ENCODE measurements at places on chromosomes 2 and 18.

DNA sequence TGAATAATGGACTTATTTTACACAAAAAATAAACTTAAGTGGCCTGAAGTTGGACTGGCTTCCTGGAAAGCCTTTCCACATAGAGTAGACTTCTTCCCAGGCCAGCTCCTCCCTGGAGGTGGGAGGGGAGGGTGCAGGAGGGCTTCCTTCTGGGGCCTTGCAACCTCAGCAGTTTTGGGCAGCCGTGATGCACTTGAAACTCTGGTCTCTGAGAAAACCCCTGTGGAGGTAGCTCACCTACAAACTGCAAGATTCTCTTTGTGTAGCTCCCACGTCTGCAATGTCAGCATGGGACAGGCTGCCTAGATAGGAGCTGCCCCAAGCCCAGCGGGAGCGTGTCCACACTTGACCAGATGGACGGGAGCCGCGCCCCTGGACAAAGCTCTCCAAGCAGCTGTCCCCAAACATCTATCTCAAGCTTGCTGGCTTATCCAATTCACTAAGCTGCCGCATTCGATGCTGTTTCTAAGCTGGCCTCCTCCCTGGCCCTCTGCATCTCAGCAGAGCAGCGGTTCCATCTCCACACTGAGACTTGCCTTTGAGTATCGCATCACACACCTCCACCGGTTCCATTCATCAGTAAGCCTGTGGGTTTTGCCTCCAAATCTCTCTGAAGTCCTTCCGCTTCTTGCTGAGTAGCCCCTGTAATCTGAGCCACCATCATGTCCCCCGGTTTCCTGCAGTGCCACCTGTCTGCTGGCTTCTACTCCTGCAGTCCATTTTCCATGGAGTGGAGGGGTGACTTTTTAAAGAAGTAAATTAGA lies 1.6 kb upstream of the LPIN1 start:
- DNase-seq = no peak
- H3K4me3 ChIP-seq = no peak overlapping the region
- peaks cover 4% of the 10 kb centered on the region for H3K4me1 ChIP-seq
- no peaks in the 10 kb centered on the region for H3K27me3 ChIP-seq

GRCh38 chr18:78900938-78901909 lies 78.4 kb upstream of the SALL3 start:
- no peak for DNase-seq
- H3K36me3 ChIP-seq = no peaks in the 10 kb centered on the region
- no peak overlapping the region for H3K4me3 ChIP-seq

GRCh38 chr2:45776160-45776955 lies 124.9 kb downstream of the PRKCE start:
- H3K36me3 ChIP-seq = no peaks in the 10 kb centered on the region
- H3K4me3 ChIP-seq = no peak overlapping the region
- H3K27me3 ChIP-seq = no peaks in the 10 kb centered on the region
- H3K4me1 ChIP-seq = no peaks in the 10 kb centered on the region

DNA sequence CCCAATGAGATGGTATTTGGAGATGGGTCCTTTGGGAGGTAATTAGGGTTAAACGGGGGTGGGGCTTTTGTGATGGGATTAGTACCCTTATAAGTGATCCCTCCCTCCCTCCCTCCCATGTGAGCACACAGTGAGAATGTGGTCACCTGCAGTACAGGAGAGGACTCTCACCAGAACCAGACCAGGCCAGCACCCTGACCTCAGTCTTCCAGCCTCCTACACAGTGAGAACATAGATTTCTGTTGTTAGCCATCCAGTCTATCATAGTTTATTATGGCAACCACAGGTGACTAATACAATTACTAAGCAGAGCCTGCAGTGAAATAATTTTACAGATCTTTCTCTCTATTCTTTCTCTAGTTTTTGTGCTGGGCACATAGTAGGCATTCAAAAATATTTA lies 137.7 kb upstream of the PKDCC start:
- DNase-seq = no peak
- H3K36me3 ChIP-seq = no peaks in the 10 kb centered on the region
- H3K4me3 ChIP-seq = no peak overlapping the region
- H3K27ac ChIP-seq = no peak overlapping the region
- no peaks in the 10 kb centered on the region for H3K27me3 ChIP-seq

- no peaks in the 10 kb centered on the region for H3K27me3 ChIP-seq
- H3K4me1 ChIP-seq = no peaks in the 10 kb centered on the region
- H3K4me3 ChIP-seq = no peak overlapping the region
- H3K27ac ChIP-seq = no peak overlapping the region
- no peaks in the 10 kb centered on the region for H3K36me3 ChIP-seq
These were observed 132.7 kb upstream of the HS6ST1 start for GRCh38 chr2:128451084-128452023.

GRCh38 chr2:10810202-10811161 lies 2.1 kb downstream of the PDIA6 start:
- H3K27ac ChIP-seq = no peak overlapping the region
- H3K4me1 ChIP-seq = no peaks in the 10 kb centered on the region
- DNase-seq = no peak
- no peaks in the 10 kb centered on the region for H3K27me3 ChIP-seq

DNA sequence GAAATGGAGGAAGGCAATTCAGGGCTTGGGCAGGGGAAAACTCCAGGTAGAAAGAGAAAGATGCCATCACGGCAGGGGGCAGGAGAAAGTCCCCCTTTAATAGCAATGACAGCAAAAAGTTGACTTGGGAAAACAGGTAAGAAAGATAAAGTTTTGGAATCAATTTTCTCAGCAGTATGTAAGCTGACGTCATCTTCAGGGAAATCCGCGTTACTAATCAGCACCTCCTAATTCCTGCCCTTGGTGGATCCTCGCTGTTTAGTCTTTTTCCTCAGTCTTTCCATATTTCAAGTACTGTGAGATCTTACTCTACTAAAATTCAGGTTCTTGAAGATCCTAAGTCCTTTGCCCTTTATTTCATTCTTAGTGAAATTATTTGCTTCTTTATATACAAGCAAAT lies 233.0 kb downstream of the MREG start:
- H3K4me3 ChIP-seq = no peak overlapping the region
- peak overlapping the region; percentile 52 for H3K27ac ChIP-seq
- no peaks in the 10 kb centered on the region for H3K27me3 ChIP-seq
- no peaks in the 10 kb centered on the region for H3K4me1 ChIP-seq
- no peak for DNase-seq

- H3K27ac ChIP-seq = no peak overlapping the region
- peaks cover 5% of the 10 kb centered on the region for H3K4me1 ChIP-seq
- H3K4me3 ChIP-seq = no peak overlapping the region
- no peaks in the 10 kb centered on the region for H3K27me3 ChIP-seq
- no peak for DNase-seq
These were observed 232.6 kb downstream of the LDLRAD4 start for GRCh38 chr18:13451213-13451540.

- no peak overlapping the region for H3K4me3 ChIP-seq
- H3K27me3 ChIP-seq = no peaks in the 10 kb centered on the region
- no peaks in the 10 kb centered on the region for H3K36me3 ChIP-seq
- DNase-seq = no peak
- H3K4me1 ChIP-seq = no peaks in the 10 kb centered on the region
These were observed 48.2 kb downstream of the CXCR4 start for GRCh38 chr2:136069773-136070172.

DNA sequence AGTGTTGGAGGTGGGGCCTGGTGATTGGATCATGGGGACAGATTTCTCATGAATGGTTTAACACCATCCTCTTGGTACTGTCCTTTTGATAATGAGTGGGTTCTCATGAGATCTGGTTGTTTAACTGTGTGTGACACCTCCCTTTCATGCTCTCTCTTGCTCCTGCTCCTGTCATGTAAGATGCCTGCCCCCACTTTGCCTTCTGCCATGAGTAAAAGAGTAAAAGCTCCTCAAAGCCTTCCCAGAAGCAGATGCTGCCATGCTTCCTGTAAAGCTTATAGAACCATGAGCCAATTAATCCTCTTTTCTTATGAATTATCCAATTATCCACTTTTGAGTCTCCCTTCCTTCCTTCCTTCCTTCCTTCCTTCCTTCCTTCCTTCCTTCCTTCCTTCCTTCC lies 317.7 kb downstream of the RDH14 start:
- no peaks in the 10 kb centered on the region for H3K27me3 ChIP-seq
- no peak overlapping the region for H3K4me3 ChIP-seq
- H3K4me1 ChIP-seq = no peaks in the 10 kb centered on the region
- DNase-seq = no peak
- H3K27ac ChIP-seq = no peak overlapping the region
- H3K36me3 ChIP-seq = no peaks in the 10 kb centered on the region

DNA sequence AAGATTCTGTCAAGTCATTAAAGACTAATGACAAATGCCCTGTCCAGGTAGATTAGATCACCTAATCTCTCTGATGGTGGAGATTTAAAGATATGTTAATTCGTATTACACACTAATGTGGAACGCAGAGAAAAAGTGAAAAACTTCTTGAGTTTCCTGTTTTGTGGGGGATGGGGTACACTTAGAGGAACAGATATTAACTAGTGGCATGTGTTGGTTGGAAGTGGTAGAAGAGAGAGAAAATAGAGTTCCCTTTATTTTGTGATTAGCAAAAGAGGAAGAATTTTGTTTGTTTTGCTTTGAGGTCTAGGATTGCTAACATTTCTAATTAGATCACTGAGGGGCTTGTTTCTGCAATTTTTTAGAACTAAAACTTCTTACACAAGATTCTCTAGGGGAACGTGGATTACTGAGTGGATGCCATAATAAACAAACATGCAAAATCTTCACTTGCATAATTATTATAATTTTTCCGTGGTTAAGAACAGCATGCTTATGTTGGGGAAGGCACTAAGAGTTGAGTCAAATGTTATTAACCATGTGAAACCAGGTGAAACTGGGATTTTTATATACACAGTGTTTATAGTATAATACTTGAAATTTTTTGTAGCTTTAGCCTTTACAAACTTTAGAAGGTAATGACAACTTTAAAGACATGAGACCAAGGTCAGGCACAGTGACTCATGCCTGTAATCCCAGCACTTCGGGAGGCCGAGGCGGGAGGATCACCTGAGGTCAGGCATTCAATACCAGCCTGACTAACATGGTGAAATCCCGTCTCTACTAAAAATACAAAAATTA lies 97.4 kb upstream of the STK17B start:
- no peaks in the 10 kb centered on the region for H3K36me3 ChIP-seq
- no peaks in the 10 kb centered on the region for H3K27me3 ChIP-seq
- no peaks in the 10 kb centered on the region for H3K4me1 ChIP-seq

- no peak for DNase-seq
- no peaks in the 10 kb centered on the region for H3K36me3 ChIP-seq
- no peak overlapping the region for H3K27ac ChIP-seq
These were observed 471.4 kb downstream of the CMPK2 start for GRCh38 chr2:6394276-6394675.

- H3K36me3 ChIP-seq = no peaks in the 10 kb centered on the region
- DNase-seq = no peak
- H3K27me3 ChIP-seq = no peaks in the 10 kb centered on the region
- H3K4me3 ChIP-seq = no peak overlapping the region
- no peak overlapping the region for H3K27ac ChIP-seq
- H3K4me1 ChIP-seq = no peaks in the 10 kb centered on the region
These were observed 73.9 kb downstream of the LBH start for GRCh38 chr2:30305235-30305634.

- no peak for DNase-seq
- H3K4me3 ChIP-seq = no peak overlapping the region
- no peaks in the 10 kb centered on the region for H3K27me3 ChIP-seq
- no peaks in the 10 kb centered on the region for H3K4me1 ChIP-seq
- no peak overlapping the region for H3K27ac ChIP-seq
These were observed 293.5 kb downstream of the RNF144A start for GRCh38 chr2:7210712-7211111.

All from uterus (tissue), 4 donors.